ENCODE measurements at places on chromosomes 5 and 9. TPM values are rescaled to one million over a fixed set of nuclear protein-coding genes. Genes with fewer than 3 reads are reported as not detected.

DNA sequence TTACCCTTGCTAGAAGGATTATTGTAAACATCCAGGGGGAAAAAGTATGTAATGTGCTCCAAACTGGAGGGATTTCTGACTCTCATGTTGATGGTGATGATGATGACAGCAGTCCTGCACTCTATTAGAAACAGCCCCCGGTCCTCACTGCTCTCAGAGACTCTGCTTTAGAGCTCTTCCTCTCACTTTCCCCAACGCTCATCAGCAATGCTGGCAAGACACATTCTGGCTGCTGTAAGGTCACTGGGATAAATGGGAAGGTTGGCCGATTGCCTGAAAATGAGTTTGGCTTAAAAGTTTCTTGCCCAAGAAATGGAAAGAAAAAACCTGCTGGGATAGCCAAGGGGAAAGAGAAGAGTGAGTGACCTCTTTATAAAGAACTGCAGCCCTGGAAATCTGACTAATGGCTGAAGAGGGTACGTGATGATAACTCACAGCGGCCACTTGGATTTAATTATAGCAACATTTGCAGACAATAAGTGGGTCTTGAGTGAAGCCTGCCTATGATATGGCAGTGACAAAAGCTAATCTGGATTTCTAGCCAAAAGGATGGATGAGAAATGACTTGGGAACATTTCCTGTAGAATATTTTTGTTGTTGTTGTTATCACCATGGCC lies 235.8 kb downstream of the TMEM38B start:
- H3K4me1 ChIP-seq: no peaks in the 10 kb centered on the region
- no peak for DNase-seq
- no peaks in the 10 kb centered on the region for H3K36me3 ChIP-seq
- H3K27me3 ChIP-seq: no peaks in the 10 kb centered on the region
- H3K27ac ChIP-seq: no peak overlapping the region

GRCh38 chr9:2623288-2624050 lies 1.9 kb downstream of the VLDLR start:
- peak overlapping the region; percentile 86 for H3K27ac ChIP-seq
- no peaks in the 10 kb centered on the region for H3K27me3 ChIP-seq
- peak; percentile 76 for DNase-seq
- H3K4me1 ChIP-seq: peaks cover 52% of the 10 kb centered on the region

GRCh38 chr9:133421615-133422542 lies at the start of gene ADAMTS13:
Gene ADAMTS13, plus strand, starts transcription at chr9:133422367. Its CDS starts 77 bp downstream, at chr9:133422444.
- H3K36me3 ChIP-seq: no peaks in the 10 kb centered on the region
- no peak within 1 kb of the TSS for H3K4me3 ChIP-seq
- H3K27me3 ChIP-seq: no peaks in the 10 kb centered on the region
- no peak within 1 kb of the TSS for H3K27ac ChIP-seq
- H3K4me1 ChIP-seq: peaks cover 12% of the 10 kb centered on the region
- DNase-seq: no peak

DNA sequence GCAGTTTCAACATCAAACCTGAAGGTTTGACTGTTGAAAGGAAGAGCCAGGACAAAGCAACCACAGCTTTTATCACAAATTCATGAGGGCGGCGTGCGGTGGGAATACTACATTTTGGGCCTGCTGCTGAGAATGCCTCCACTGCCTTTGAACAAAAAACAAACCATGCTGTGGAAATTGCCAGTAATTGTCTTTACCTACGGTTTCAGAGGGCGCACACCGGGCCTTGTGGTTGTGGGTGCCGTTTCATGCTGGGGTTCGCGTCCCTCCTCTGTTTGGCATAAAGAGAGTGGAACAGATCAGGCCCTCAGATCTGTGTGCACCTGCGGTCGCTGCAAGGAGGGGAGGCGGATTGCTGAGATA lies 27.6 kb upstream of the TCF7 start:
- H3K27ac ChIP-seq: no peak overlapping the region
- no peaks in the 10 kb centered on the region for H3K4me1 ChIP-seq
- no peaks in the 10 kb centered on the region for H3K27me3 ChIP-seq
- no peaks in the 10 kb centered on the region for H3K36me3 ChIP-seq
- H3K4me3 ChIP-seq: no peak overlapping the region
- DNase-seq: no peak

- no peaks in the 10 kb centered on the region for H3K27me3 ChIP-seq
- peaks cover 6% of the 10 kb centered on the region for H3K4me1 ChIP-seq
- peak; percentile 31 for DNase-seq
- H3K36me3 ChIP-seq: no peaks in the 10 kb centered on the region
Measured at GRCh38 chr5:149932445-149933350, 11.9 kb downstream of the PDE6A start.

GRCh38 chr5:123813937-123814624 lies 302.1 kb downstream of the CSNK1G3 start:
- DNase-seq: no peak
- H3K4me3 ChIP-seq: no peak overlapping the region
- H3K4me1 ChIP-seq: peaks cover 24% of the 10 kb centered on the region

DNA sequence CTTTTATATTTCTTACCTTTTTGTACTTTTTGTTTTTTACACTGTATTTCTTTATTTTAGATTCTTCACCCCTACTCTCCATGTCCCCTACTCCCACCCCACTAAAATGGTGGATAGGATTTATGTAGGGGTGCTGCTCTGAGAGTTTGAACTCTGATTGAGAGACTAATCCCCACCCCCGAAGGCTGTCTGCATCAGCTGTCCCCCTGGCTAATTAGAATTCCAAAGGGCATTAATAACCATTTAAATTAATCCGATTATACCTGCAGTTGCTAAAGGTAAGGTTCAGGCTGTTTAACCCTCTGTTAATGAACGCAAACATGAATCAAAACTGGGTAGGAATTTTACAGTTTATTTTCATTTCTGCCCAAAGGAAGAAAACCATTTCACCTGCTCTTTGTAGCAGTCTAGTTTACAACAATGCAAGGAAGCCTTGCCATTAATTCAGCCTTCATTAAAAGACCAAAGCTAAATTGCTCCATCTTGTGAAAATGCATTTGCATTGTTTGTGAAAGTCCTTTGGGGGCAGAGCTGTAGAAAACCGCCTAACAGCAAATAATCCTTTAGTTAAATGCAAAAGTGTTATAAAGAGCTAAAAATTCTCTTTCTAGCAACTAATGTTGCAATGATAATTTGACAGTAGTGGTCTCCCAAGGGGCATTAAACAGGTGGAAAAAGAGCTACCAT lies 71.2 kb downstream of the ZCCHC7 start:
- no peak for DNase-seq
- no peaks in the 10 kb centered on the region for H3K36me3 ChIP-seq
- H3K4me3 ChIP-seq: no peak overlapping the region
- no peaks in the 10 kb centered on the region for H3K27me3 ChIP-seq

GRCh38 chr5:53604309-53604708 lies 43.9 kb downstream of the NDUFS4 start:
- H3K4me1 ChIP-seq: no peaks in the 10 kb centered on the region
- DNase-seq: no peak
- H3K4me3 ChIP-seq: no peak overlapping the region
- no peak overlapping the region for H3K27ac ChIP-seq
- no peaks in the 10 kb centered on the region for H3K27me3 ChIP-seq

DNA sequence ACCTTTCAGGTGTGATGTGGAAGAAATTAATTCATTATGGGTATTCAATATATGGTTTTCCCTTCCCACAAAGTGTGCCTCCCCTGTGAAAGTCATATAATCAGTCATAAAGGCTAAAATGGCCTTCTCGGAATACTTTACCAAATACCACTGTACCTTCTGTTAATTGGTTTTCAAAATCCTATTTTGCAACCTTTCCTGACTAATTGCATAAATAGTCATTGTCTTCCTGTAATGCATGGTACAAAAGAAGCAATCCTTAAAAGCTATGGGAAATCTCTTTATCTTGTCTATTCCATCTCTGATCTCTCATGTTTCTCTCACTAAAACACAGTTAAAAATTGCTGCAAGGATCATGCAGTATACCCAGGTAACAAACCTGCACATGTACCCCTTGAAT lies 44.3 kb upstream of the UGCG start:
- no peaks in the 10 kb centered on the region for H3K4me1 ChIP-seq
- DNase-seq: no peak
- H3K27me3 ChIP-seq: no peaks in the 10 kb centered on the region
- H3K27ac ChIP-seq: no peak overlapping the region

- H3K36me3 ChIP-seq: no peaks in the 10 kb centered on the region
- H3K4me1 ChIP-seq: no peaks in the 10 kb centered on the region
- no peak for DNase-seq
- H3K4me3 ChIP-seq: no peak overlapping the region
Measured at GRCh38 chr5:77423022-77423750, 68.9 kb downstream of the WDR41 start.

Gene CARD9
- total RNA-seq: 0.78 TPM

Gene PLCXD3
- total RNA-seq: 3.9 TPM
